Stimulated activated CD8-positive, alpha-beta memory T cell treated with anti-CD3 and anti-CD28 coated beads, Interleukin-4, amount 100 ng/mL, for 48 hours (primary cell): ENCODE measurements at places on chromosomes 4 and X.

DNA sequence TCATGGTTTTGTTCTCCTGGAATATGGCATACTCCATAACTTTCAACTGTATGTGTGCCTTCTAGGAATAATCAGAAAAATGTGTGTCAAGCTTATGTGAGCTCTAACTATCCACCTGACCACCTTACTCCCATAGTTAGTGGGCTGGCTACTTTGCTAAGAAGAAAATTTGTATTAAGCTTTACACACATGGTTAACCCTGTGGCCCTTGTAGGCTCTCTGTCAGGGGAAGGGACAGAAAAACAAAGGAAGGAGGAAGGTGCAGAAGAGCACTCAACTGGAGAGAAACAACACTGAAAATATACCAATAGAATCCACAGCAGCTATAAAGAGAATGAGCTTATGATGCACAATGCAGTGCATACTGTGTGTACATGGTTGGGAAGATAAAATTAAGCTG lies 84.6 kb downstream of the PPP3CA start:
- no peak for DNase-seq

GRCh38 chrX:103187953-103188475 lies 26.9 kb upstream of the BEX4 start:
- DNase-seq, result no peak

GRCh38 chr4:139015948-139016471 lies 429 bp downstream of the NOCT start:
- DNase-seq, result peak; percentile 62

DNA sequence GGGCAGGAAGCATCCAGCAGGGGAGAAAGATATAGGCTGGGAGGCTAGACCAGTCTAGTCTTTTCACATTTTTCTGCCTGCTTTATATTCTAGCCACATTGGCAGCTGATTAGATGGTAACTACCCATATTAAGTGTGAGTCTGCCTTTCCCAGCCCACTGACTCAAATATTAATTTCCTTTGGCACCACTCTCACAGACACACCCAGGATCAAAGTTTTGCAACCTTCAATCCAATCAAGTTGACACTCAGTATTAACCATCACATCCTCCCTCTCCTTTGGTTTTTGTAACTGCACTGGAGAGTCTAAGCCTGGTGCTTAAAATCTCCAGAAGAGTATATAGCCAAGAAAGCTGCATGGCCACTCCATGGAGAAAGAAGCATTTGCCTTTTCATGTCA lies 560.4 kb downstream of the GRXCR1 start:
- DNase-seq, result no peak

DNA sequence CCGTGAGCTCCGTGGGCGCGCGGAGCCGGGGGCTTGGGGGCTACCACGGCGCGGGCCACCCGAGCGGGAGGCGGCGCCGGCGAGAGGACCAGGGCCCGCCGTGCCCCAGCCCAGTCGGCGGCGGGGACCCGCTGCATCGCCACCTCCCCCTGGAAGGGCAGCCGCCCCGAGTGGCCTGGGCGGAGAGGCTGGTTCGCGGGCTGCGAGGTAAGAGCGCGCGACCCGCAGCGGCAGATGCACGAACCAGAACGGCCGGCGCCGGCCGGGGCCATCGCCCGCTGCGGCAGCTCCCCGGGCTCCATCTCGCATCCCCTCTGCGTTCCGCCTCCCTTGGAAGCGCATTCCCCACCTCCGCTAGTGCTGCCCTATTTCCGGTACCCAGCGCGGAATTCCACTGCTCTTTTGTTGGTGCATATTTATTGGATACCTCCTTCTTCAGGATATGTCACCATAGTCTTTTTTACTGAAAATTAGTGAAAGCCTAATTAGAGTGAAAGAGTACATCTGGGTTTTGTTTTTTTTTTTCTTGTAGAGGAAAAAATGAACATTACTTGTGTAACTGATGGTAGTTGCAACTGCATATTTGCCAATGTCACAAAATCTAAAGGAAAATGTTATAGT lies 797 bp downstream of the PKD2 start:
- DNase-seq, result peak; percentile 48

- no peak for DNase-seq
Measured at GRCh38 chrX:13891377-13892140, 74.7 kb upstream of the GPM6B start.

GRCh38 chr4:20684852-20685763 lies 15.2 kb upstream of the PACRGL start:
- DNase-seq, result no peak

GRCh38 chrX:49209434-49210251 lies 9.7 kb upstream of the SYP start:
- DNase-seq, result peak; percentile 29

- no peak for DNase-seq
Measured at GRCh38 chr4:182491719-182492118, 248.5 kb downstream of the TENM3 start.

DNA sequence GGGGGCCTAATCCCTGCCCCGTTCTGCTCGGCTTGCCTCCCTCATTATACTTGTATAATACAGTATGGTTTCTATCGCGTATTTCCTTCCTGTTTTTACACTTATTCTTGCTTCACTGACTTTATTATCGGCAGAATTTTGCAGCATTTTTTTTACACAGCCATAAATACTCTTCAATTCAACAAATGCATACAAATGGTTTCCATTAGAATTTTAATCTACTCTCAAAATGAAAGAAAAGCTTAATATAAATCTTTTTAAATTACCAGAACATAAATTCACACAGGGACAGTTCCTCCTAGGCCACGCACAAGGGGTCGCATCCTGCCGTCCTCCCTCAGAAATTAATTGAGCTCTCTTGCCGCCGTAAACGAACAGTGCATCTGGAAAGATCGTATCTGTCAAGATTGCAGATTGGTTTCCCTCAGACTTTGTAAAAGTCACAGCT lies 42.9 kb downstream of the DCTD start:
- no peak for DNase-seq

DNA sequence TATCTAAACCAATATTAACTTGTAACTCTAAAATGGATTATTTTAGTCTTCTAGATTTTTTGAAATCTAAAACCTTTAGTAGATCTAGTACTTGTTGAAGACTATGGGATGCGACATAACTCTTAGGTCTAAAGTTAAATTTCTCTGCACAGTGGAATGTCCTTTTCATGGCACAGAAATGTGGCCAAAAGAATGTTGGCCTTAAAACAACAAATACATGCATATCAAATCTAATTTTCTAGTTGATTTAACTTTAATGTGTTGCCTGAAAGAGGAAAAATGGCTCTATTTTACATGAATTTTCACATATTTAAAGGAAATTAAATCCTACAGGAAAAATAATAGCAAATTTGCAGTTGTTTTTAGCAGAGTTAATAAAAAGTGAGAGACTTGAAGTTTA lies 30.3 kb downstream of the NFKB1 start:
- no peak for DNase-seq

GRCh38 chr4:24443200-24443599 lies 141.2 kb downstream of the DHX15 start:
- DNase-seq, result no peak

DNA sequence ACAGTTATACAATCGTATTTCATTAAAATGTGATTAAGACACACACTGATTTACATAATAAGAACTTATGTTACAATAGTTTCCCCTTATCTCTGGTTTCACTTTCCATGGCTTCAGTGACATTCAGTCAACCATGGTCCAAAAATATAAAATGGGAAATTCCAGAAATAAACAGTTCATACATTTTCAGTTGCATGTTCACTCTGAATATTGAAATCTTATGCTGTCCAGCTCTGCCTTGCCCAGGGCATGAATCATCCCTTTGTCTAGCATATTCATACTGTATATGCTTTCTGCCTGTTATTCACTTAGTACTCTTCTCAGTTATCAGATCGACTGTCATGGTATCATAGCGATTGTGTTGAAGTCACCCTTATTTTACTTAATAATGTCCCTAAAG lies 173.8 kb upstream of the DCAF12L2 start:
- DNase-seq, result no peak

GRCh38 chr4:112172180-112172579 lies 26.9 kb downstream of the FAM241A start:
- DNase-seq, result no peak
